H4 (cell line): ENCODE measurements at places on chromosomes 7 and 10. TPM values are rescaled to one million over a fixed set of nuclear protein-coding genes. Genes with fewer than 3 reads are reported as not detected.
A peak's percentile ranks its signal among the peaks of the same experiment; 100 is the strongest.

DNA sequence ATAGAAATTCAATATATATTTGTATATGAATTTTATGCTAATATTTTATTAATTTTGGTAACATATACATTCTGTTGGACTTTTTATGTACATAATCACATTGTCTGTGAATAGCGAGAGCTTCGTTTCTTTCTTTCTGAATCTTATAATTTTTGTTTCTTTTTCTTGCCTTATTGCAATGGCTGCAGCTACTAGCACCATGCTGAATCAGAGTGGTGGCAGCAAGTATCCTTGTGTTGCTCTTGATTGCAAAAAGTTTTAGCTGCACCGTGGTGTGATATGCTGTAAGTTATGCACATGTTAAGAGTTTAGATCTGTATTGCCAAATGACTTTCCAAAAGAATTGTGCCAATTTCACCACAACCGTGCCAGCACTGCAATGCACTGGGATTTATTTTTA lies 32.6 kb downstream of the ELFN1 start:
- no peak for DNase-seq

- DNase-seq, result no peak
Observed at GRCh38 chr7:107046491-107047259, 2.2 kb downstream of the PRKAR2B start.

GRCh38 chr7:96784597-96784996 lies 75.0 kb upstream of the SEM1 start:
- no peak for DNase-seq

- DNase-seq, result no peak
Observed at GRCh38 chr10:6402349-6402709, 177.7 kb downstream of the PRKCQ start.

GRCh38 chr10:48671914-48672595 lies 12.6 kb upstream of the WDFY4 start:
- DNase-seq, result no peak

DNA sequence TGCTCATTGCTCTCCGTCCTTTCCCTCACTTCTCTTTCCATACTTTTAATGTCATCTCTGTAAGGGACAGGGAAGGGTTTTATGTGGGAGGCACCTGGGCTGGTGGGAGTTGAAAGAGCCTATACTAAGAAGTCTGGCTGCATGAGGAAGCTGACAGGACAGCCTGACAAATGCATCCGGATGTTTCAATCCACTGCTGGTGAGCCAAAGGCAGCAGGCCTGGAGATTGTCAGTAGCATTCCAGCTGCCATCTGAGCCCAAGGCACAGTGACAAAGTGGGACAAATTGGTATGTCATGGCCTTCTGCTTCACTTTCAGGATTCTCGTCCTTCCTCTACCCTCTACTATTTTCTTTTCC lies 218.4 kb downstream of the STK31 start:
- no peak for DNase-seq

Gene HOXA2
- total RNA-seq, result 1.2 TPM in 1 of 2 replicates, not detected in the other

- DNase-seq, result no peak
Observed at GRCh38 chr10:3911713-3912442, 126.9 kb upstream of the KLF6 start.

- DNase-seq, result no peak
Observed at GRCh38 chr7:16875861-16876260, 5.9 kb downstream of the AGR3 start.

DNA sequence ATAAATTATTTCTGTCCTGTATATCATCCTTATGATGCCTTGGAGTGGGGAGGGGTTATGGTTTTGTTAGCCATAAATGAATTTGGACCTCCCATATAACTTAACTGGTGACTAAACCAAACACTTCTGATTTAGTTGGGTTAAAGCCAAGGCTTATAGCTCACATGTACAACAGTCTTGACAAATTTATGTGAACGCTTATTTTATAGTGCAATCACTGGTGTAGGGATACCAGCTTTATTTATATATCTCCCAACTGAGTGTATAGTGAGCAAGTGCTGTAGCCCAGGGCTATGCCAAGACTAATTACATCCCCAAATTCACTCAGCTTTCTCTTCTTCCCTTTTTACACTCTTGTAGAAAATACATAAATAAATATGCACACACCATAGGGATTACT lies 956.2 kb downstream of the SORCS3 start:
- DNase-seq, result no peak

DNA sequence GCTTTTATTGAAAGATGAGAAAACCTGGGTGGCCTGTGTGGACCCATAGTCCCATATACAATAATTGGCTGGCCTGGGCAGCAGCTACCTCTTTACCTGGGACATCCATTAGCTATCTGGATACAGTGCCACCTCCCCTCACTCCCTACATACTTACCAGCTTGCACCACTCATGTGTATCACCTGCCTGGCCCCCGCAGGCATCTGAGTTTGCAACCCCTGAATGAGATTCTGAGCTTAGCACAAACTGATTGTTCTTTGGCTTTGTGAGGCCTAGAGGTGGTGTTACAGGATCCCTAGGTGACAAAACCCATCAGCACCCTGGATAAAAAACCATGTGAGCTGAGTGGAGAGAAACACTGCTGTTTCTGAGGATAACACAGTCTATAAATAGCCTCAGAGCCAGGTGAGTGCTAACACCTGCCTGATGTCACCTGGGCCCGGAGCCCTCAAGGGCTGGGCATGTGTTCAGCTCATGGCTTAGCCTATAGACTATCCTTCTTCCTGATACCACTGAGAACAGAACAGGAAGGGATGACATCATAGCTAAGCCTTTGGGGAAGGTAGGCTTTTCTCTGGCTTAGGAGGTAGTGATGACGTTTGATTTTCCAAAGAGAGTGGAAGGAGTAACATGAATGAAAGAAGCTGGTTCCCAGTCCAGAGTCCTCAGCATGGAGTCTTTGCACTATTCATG lies 2.6 kb upstream of the PPIF start:
- no peak for DNase-seq

- no peak for DNase-seq
Observed at GRCh38 chr10:92857904-92858514, 9.7 kb downstream of the EXOC6 start.

Gene FAM25C
- total RNA-seq, result not detected in 2 replicates

- DNase-seq, result no peak
Observed at GRCh38 chr7:142881586-142882337, 3.8 kb downstream of the TRPV6 start.

GRCh38 chr10:31393844-31394243 lies 74.8 kb downstream of the ZEB1 start:
- no peak for DNase-seq

DNA sequence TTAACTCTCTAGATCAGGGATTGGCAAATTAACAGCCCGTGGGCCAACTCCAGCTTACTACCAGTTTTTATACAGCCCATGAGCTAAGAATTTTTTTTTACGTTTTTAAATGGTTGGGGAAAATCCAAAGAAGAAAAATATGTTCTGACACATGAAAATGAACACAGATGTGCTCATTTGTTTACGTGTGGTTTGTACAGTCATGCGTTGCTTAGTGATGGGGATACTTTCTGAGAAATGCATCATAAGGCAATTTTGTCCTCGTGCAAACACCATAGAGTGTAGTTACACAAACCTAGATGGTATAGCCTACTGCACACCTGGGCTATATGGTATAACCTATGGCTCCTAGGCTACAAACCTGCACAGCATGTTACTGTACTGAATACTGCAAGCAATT lies 8.3 kb upstream of the SMKR1 start:
- peak; percentile 75 for DNase-seq

DNA sequence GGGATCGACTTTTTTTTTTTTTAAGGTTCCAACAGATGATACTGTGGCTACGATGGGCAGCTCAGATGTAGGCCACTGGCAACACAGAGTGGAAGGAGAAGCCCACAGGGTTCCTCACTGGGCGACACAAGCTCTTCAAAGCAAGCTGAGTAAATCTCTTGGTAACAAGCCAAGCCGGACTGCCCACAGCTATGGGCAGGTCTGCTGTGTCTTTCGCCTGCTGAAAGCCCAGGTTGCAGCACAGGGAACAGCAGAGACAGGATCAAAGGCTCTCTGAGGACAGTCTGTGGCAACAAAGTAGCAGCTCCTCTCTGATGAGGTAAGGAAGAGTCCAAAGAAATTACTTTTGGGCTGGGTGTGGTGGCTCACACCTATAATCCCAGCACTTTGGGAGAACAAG lies 83.6 kb downstream of the KCNMA1 start:
- DNase-seq, result no peak

Gene STEAP2
- total RNA-seq, result 5.8 and 9.0 TPM in 2 replicates

DNA sequence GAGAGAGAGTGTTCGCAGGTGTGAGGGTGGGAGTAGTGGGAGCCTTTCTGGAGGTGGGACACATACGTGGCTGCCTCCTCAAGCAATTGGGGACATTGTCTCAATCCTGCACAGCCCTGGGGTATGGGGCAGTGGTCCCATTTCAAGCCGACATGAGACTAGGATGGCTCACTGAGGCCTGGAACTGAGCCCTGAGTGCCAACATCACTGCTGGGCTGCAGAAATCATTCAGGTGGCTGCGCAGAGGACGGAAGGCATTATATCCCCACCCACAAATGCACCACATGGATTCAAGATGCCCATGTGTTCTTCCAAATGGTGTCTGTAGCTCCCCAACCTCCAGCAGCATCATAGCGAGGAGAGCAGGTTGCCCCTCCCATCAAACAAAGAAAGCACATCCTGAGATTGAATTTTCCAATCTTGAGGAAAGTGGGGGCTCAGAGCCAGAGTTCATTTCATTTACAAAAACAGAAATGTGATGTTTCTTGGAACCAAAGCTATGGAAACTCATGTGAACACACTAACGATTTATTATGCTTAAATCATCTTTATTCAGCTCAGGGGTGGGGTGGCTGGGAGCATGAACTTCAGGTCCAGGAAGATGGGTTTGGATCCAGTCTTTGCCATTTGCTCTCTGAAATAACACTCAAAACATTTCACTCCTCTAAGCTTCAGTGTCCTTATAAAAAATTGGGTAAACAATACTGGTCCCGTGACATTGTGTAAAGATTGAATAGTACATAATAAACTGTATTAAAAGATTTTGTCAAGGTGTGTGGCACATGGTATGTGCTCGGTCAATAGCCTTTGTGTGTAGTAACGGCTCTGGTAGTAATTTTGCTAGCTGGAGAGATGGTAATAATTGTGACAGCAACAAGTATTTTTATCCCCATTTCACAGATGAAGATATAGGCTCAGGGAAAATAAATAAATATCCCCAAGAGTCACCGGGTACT lies 4.6 kb downstream of the SFTPA2 start:
- DNase-seq, result no peak

DNA sequence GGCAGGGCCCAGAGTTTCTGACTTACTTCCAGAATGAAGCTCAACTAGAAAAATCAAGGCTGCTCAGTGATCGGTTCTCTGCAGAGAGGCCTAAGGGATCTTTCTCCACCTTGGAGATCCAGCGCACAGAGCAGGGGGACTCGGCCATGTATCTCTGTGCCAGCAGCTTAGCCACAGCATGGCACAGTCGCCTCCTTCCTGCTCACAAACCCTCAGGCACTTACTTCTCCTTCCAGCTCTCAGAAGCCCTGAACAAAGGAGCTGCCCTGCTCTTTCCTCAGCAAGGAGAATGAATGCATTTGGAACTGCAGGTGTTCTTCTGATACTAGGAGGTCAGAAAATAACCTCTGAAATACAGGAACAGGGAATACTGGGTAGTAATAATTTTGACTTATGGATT lies 219.7 kb upstream of the PRSS1 start:
- DNase-seq, result no peak

DNA sequence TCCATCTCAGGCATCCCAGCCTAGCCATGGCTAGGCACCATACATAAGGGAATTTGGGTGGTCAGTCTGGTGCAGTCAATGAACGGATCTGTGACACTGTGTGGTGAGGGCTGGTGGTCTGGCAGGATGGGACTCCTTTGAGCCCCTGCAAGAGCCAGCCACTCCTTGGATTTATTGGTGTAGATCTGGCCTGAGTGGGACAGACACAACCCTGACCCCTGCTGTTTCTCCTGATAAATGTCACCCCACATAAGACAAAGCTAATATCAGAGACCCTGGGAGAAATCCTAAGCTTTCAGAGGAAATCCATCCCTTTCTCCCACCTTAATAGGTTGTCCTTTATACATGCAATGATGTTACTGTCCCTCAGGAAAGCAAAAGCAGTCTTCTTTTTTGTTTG lies 2.3 kb downstream of the FBXO24 start:
- no peak for DNase-seq

Gene CALD1
- total RNA-seq, result 152 and 195 TPM in 2 replicates

DNA sequence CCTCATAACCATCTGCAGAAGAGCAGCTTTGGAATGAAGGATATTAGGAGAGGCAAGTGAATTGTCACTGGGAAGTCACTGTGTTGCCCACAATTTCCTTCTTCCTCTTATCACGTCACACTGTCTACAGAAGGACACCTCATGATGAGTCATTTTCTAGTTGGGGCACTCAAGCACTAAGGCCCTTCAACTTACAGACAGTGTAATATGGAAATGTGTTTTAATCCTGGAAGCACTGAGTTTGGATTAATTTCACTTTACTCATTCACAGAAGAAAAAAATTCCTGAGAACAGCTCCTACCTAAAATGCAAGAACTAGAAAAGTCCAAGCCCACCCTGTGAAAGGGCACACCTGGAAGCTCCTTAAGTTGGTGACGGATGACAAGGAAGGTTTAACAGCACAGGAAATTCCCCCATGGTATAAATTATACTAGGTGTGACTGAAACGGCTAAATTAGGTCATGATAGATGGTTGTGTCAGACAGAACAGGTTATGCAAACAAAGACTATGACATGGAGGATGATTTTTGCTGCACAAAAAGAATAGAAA lies 56.6 kb downstream of the PARD3 start:
- DNase-seq, result peak; percentile 64

GRCh38 chr10:42149027-42149700 lies 489.2 kb downstream of the ZNF33B start:
- no peak for DNase-seq

- peak; percentile 38 for DNase-seq
Observed at GRCh38 chr10:89342206-89342958, 14.6 kb downstream of the IFIT3 start.

DNA sequence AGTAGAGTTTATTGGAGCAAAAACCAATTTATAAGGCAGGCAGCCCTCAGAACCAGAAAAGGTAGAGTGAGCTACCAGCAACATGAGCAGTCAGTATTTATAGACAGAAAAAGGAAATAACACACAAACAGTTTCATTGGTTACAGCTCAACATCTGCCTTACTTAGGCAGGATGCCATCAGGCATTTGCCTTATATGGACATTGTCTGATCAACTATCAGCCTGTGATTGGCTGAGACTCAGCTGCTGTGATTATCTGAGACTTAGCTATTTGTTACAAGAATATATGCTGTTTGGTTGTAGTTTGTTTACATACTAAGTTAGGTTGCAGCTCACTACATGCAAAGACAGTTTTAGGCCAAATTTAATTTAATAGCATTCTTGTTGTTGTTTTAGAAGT lies 60.4 kb upstream of the CDK1 start:
- DNase-seq, result peak; percentile 45

DNA sequence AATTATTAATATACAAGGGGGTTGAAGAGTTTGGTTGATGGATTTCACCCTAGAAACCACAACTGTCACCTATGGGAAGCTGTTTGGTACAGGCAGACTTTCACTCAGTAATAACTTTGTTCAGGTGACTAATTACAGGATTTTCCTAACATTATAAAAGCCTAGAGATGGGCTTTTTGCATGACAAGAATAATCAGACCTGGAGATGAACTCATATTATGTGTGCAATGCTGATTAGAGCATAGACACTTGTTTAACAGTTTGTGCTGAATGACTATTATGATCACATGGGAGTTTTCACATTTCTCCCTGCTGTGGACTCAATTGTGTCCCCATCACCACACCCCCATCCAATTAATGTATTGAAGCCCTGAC lies 90.2 kb upstream of the STEAP4 start:
- no peak for DNase-seq

Gene DHX32
- total RNA-seq, result 68.3 and 82.1 TPM in 2 replicates
